ENCODE measurements at places on chromosomes 13 and 19.
A peak's percentile ranks its signal among the peaks of the same experiment; 100 is the strongest.

DNA sequence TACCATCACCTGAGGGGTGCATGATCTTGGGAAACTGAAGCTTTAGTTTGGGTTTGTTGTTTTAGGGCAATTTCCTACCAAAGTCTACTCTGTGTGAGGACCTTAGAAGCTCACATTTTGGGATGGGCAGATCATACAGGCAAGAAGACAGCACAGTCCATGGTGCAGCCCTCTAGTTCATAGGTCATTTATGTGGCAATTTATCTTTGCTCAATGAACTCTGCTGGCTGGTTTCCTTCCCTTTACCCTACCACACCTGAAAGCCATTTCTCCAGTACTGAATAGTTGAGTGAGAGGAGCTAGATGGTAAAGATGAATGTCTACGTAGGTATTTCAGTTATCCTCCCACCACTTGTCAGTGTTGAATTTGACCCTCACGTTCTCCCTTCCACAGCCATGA lies 87.5 kb upstream of the KLF12 start:
- DNase-seq: no peak

DNA sequence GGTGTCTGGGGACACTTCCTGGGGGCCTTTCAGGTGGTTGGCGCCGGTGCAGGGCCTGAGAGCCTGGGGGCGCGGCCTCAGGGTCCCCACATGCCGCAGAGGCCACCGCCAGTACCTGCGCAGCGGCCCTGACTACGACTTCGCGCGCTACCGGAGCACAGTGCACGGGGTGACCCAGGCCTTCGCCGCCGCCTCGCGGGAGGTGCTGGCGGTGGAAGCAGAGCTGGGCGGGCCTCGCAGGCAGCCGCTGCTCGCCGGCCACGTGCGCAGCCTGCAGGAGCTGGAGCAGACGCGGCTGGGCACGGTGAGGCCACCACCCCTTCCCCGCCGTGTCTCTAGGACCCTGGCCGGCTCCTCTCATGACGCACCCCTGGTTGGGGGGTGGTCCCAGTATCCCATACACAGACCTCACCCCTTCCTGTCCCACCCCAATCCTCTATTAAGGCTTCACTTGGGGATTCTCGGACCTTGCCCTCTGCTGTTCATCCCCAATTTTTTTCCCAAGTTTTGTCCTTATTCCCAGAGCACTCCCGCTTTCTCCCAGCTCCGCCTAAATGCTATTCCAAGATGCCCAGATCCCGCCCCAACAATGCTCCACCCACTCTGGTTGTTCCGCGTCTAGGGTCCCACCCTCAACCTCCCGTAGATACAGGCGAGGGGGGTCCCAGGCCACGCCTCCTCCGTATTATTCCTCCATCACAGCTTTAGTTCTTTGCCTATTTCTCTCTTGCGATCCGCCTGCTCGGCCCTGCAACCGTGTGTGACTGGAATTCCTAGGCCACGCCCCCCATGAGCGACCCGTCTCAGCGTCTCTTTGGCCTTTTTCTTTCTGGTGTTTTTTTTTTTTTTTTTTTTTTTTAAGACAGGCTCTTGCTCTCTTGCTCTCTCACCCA lies 1.0 kb downstream of the REX1BD start:
- DNase-seq: peak; percentile 48

DNA sequence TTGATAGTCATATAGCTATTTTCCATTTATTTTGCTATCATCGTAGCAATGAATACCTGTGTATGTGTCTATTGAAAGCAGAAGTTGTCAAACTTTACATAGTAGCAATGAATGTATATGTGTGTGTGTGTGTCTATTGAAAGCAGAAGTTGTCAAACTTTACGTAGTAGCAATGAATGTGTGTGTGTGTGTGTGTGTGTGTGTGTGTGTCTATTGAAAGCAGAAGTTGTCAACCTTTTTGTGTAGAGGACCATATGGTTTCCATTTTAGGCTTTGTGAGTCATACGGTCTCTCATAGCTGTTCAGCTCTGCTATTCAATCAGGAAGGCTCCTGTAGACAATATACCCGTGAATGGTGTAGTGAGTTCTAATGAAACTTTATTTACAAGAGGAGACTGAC lies 20.8 kb downstream of the NLRP4 start:
- no peak for DNase-seq

GRCh38 chr13:20706661-20707060 lies 3.2 kb downstream of the IL17D start:
- no peak for DNase-seq

- DNase-seq: peak; percentile 71
Observed at GRCh38 chr19:47035127-47036096, 13.0 kb downstream of the TMEM160 start.

DNA sequence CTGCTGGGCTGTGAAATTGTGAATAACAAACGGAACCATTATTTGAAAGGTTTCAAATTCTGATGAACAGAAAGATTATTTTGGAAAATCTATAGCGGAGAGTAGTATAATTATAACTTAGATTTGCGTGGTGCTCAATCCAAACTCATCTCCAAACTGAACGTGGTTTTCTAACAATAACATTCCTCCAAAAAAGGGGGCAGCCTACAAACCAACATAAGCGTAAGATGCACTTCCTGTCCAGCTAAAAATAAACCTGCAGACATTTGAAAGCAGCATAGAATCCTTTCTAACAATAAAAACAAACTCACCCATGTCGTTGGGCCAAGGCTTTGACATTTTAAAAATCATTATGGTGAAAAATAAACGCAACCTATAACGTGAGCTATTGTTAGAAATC lies 178.4 kb downstream of the COL4A1 start:
- no peak for DNase-seq

- peak; percentile 45 for DNase-seq
Observed at GRCh38 chr19:30784850-30785457, 412.8 kb downstream of the ZNF536 start.

DNA sequence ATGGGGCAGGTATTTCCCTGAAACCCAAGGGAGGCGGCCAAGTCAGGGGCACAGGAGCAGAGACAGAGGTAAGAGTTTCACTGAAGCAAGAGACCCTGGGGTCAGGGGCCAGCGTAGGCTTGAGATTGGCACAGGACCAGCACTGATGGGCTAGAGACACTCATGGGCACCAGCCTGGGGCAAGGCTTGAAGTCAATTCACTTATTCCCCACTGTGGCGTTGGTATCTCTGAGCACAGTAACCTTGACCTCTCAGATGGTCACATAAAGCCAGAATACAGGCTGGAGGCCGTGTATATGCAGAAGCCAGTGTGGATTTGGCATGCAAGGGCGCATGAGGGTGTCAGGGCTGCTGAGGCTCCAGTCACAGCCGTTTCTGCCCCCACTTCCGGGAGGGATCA lies 173.5 kb upstream of the GPR12 start:
- no peak for DNase-seq

GRCh38 chr19:49712397-49712859 lies 21.5 kb downstream of the CPT1C start:
- DNase-seq: peak; percentile 61

GRCh38 chr19:41431426-41432386 lies 4.5 kb upstream of the B3GNT8 start:
- no peak for DNase-seq

Data from fibroblast of lung (primary cell).